GM04504 (cell line): ENCODE measurements at places on chromosomes 7 and 10.
A peak's percentile ranks its signal among the peaks of the same experiment; 100 is the strongest.

- no peak for DNase-seq
Measured at GRCh38 chr7:1229202-1229947, 3.3 kb upstream of the UNCX start.

- peak; percentile 71 for DNase-seq
Measured at GRCh38 chr7:113087071-113087998, 708 bp upstream of the GPR85 start.

DNA sequence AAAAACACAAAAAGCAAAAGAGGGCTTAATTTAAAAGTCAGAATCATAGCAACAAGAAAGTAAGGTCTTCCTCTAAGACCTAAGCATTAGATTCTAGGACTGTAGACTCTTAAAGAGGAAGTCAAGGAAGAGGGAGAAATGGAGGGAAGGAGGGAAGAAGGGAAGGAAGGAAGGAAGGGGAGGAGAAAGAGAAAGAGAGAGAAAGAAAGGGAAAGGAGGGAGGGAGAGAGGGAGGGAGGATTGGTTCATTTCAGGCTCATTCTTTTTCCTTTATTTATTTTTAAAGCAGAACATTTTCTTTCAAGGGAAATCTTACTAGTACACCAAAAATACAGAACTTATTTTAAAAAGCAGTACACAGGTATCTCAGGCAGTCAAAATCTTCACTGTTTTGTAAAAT lies 81.1 kb downstream of the DLG5 start:
- no peak for DNase-seq

DNA sequence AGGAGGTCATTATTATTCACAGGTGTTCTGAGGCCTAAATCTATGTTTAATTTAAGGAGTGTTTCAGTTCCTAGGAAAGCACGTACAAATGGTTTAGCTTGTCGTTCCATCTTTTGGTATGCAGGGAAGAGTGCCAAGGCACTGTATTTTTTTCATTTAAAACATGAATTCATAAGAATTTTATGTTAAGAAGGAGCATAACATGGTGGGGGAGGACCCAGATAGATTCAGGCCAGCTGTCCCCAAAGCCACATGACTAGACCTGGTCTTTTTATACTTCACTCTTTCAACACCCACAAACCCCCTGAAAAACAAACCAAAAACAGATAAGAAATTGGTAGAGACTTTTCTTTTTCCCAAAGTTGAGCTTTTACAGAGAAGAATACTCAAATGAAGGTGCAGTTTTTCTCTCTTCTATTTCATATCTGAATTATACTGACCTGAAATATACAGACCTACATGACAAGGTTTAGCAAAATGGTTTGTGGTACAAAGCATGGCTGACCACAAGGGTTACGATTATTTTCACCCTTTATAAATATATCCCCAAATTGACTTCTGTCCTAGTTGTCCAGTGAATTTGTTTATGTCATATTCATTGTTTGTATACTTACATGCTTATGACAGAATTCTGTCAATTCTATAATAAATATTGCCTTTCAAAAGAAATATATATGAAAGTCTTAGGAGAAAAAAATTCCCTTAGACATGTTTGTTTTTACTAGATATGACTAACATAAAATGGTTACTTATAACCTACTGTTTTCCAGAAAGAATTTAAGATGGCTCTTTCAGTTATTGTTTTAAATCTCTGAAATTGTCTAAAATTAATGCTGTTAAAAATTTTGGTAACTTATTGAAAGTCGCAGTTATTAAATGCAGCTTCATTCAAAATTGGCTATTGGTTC lies 71.3 kb downstream of the AP3M1 start:
- no peak for DNase-seq

GRCh38 chr10:65620404-65621048 lies 1305.3 kb upstream of the LRRTM3 start:
- no peak for DNase-seq

- DNase-seq: no peak
Measured at GRCh38 chr10:109239371-109239770, 683.9 kb downstream of the XPNPEP1 start.

GRCh38 chr7:566100-566499 lies 46.5 kb upstream of the PDGFA start:
- no peak for DNase-seq

DNA sequence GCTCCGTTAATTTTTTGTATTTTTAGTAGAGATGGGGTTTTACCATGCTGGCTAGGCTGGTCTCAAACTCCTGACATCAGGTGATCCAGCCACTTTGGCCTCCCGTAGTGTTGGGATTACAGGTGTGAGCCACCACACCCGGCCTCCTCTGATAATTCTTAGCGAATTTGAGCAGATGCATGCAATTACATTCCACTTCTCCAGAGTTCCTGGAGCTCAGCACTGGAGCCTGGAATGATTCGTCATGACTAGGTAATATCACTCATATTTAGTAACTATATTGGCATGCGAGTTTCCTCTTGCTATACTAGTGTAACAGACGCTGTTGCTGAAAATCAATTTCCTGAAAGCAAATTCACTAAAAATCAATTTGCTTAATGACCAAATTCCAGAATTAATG lies 86.8 kb downstream of the MKX start:
- no peak for DNase-seq

- no peak for DNase-seq
Measured at GRCh38 chr7:112204499-112205342, 1.5 kb downstream of the DOCK4 start.

DNA sequence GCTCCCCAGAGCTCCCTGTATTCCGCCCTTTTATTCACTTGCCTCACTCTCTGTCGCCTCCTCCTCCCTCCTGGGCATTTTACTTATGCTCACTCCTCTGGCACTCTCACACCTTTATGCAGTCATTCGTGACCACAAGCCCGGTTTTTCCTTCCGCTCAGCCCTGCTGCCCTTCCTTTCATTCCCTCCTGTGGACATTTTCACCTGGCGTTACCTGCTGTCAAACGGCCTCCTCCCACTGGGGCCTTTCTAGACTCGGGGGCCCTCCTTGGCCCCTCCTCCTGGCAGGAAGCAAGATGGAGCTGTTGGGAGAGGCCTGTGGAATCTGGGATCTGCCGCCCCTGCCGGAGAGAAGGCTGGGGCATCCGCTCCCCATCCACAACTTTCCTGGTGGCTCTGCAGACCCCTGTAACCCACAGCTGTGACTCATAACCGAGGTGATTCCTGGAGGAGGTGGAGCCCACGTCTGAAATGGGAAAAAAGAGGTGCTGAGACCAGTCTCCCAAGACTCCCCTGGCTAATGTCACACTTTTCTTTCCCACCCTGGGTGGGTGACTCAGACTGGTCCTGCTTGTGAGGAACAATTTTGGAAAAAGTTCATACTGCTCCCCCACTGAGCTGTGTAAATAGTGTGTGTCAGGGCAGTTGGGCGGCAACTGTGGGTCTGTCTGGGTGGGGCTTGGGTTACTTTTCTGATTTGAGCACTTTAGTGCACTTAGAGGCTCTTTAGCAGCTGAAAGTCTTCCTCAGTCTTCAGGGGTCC lies 1.2 kb downstream of the VCL start:
- DNase-seq: peak; percentile 59

- DNase-seq: no peak
Measured at GRCh38 chr7:4876586-4876985, 6.9 kb downstream of the RADIL start.

DNA sequence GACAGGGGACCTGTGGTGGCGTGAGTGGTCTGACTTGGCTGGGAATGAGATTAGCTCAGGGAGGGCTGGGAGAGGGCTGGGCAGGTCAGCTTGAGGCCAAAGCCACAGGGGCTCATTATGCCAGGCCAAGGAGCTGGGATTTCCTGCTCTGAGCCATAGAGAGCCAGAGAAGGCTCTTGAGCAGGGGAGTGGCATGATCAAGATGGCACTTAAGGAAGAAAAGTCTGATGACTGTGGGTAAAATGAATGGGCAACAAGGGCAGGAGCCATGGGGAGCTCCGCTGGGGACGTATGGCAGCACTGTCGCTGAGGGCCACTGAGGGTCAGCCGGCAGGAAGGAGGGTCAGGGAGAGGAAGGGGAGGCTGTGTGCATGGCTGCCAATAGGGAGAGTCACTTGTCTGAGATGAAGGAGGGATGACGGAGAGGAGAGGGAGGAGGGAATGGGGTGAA lies 5.8 kb downstream of the ANTXRL start:
- DNase-seq: no peak

DNA sequence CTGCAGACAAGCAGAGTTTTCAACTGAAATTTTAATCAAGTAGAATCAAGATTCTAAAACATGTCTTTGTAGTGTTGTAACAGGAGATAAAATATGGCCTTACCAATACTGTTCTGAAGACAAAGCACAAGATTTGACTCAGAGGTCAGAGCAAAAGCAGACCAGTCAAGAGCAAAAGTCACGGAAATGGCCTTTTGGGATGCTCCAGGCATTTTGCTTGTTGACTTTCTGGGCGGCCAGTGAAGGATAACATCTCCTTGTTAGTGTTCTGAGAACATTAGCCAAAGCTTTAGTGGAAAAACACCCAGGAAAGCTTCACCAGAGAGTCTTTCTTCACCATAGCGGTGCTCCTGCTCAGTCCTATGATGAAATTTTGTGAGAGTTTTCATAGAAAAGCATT lies 590.6 kb downstream of the ARL4A start:
- DNase-seq: no peak

DNA sequence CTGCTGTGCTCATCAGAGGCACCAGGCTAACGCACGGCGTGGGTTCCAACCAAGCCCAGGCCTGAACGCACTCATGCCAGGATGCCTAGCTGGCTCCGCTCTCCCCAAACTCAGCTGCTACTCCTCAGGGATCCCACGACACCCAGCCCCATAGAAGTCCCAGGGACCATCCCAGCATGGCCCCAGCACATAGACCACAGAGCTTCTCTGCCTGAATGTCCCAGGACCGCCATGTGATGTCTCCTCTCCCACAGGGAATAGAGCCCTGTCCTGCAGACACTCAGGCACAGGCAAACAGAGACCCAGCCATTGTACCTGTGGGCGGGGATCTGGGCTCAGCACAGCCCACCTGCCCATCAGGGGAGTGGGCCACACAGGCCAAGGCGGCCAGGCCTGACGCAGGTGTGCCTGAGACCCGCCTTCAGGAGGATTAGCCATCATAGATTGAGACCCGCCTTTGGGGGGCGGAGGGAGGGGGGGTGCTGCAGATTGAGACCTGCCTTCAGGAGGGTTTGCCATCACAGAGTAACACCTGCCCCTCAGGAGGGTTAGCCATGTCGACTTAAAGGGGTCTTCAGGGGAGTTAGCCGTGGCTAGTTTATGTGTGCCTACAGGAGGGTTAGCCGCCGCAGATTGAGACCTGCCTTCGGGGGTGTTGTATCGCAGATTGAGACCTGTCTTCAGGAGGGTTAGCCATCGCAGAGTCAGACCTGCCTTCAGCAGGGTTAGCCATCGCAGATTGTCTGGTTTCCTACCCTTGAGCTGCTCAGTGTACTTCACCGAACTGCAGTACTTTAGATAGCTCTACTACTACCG lies 29.0 kb downstream of the RASGEF1A start:
- DNase-seq: no peak

DNA sequence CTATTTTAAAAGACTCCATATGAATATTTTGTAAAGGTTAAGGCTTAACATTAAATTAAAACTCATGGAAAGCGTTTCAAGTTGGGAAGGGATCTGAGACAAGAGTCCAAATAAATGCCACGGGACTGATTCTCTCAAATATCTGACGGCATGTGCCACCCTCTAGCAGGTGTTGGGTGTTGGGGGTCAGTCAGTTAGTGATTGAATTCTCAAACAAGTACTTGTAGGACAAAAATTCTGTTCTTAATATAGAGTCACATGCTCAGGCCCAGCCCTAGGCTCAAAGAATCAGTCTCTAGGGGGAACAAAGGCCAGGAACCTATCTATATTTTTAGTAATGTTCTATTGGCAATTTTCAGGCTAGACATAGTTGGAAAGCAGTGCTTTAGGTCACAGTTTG lies 39.1 kb downstream of the SGCE start:
- no peak for DNase-seq

DNA sequence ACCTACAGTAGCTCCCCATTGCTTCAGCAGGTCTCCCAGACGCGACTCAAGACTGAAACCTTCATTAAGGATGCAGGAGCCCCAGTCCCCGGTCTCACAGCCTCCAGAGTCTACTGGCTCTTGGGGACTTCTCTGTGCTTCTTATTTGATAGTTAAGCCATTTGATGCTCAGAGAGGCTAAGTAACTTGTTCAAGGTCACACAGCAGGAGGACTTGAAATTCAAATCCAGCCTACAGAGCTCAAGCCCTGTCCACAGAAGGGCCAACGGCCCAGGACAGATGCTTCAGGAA lies 21.2 kb upstream of the ZMIZ1 start:
- no peak for DNase-seq

DNA sequence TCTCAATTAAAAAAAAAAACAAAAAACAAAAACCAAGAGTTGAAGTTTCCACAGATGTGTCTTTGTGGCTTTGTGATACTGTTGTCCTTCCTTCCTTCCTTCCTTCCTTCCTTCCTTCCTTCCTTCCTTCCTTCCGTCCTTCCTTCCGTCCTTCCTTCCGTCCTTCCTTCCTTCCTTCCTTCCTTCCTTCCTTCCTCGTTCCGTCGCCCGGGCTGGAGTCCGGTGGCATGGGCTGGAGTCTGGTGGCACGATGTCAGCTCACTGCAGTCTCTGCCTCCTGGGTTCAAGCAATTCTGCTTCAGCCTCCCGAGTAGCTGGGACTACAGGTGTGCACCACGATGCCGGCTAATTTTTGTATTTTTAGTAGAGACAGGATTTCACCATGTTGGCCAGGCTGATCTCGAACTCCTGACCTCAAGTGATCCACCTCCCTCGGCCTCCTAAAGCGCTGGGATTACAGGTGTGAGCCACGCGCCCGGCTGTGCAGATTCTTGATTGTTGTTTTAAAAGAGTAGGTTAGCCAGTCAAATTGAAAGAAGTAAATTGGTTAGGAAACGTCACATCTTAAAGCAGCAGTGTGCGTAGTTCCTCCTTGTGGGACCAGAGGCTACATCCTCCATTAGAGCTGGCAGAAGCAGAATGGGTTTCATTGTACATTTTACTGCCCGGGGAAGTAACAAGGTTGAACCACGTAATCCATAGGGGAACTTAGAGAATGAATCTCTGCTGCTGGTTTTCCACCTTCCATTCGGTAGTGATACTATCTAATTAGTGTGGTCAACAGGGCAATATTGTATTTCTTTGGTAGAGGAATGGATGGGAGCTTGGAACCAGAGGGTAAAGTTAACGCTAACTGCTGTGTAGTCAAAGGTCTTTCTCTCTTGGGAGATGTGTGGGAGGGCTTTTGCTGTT lies 20.6 kb downstream of the DNAJB6 start:
- DNase-seq: no peak

- DNase-seq: no peak
Measured at GRCh38 chr10:64537928-64538327, 1016.7 kb downstream of the REEP3 start.
